H9 (cell line): ENCODE measurements at places on chromosomes 5 and 9. TPM values are rescaled to one million over a fixed set of nuclear protein-coding genes. Genes with fewer than 3 reads are reported as not detected.

DNA sequence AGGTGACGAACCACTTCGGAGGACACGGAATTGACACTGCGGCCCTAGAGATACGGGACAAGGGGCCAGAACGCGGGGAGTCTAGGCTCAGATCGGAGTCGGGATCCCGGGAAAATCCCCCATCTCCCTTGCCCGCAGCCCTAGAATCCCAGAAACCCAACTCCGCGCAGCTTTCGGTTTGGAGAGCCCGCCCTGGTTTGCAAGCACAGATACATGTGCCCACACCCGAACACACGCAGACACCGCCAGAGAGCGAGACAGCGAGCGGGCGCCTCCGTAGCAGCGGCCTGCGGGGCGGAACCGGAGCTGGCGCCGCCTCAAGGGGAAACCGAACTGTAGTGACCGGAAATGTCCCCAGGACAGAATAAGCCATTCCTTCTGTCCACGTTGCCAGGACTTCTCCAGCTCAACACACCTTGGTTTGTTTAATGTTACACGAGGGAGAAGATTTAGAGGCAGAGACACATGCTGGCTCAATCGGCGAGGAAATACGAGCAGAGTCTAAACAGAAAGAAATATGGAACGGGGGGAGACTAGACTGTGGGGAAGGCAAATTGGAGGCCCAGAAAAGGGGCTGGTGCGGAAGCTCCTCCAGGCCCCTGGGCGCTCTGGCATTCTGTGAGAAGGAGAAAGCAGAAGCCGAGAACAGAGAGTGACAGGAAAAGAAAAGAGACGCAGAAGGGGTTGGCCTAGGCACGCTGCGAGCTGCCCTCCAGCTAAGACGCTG is 2.9 kb upstream of the PAX5 start:
- H3K27me3 ChIP-seq = peaks cover 62% of the 10 kb centered on the region
- peaks cover 2% of the 10 kb centered on the region; the same call in 1 of the 3 replicates for H3K36me3 ChIP-seq
- peak; percentile 60 for DNase-seq
- peaks cover 2% of the 10 kb centered on the region; the same call in 1 of the 2 replicates for H3K4me1 ChIP-seq

The MYOZ3 gene
- total RNA-seq = 15.8 and 18.1 TPM in 2 replicates

- H3K36me3 ChIP-seq = no peaks in the 10 kb centered on the region; the same call in 1 of the 2 replicates
- no peaks in the 10 kb centered on the region for H3K27me3 ChIP-seq
- no peak overlapping the region for H3K27ac ChIP-seq
- no peak overlapping the region for H3K4me3 ChIP-seq
- no peak for DNase-seq
Observed at GRCh38 chr9:133443982-133444381, 15.8 kb upstream of the CACFD1 start.

DNA sequence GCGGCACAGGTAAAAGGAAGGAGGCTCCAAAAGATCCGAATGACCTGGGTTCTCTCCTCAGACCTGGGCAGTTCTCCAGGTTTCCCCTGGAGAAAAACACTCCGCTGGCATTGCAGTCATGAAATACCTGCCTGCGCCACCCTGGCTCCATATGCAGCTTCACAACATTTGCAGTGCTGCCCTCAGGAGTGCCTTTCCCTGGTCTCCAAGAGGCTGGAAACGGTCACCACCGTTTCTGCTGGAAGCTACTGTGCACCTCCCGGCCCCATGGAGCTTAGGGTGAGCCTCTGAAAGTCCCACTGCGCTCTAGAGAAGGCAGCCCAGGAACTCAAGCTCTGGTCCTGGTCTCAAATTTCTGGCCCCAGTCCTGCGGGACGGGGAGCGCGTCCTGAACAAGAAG is 670 bp downstream of the UGT3A1 start:
- H3K4me1 ChIP-seq = no peaks in the 10 kb centered on the region
- H3K4me3 ChIP-seq = peak overlapping the region; percentile 86
- H3K27me3 ChIP-seq = peaks cover 3% of the 10 kb centered on the region; the same call in 1 of the 2 replicates
- DNase-seq = peak; percentile 41

DNA sequence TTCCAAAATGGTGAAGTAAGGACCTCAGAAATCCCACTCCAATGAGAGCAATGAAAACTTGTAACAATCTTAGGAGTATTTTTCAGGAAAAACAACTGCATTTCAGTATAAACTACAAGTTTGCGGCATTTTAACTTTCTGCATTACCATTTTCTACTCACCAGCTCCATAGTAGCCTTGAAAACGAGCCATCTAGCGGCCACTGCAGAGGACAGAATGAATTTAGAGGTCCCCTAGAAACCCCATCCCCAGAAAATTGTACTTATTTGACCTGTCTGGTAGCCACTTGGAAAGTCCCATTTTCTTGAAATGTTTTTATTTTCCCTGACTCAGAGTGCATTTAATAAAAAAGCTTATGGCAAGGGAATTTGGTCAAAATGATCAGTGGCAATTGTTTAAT is 205.4 kb upstream of the ITGA1 start:
- DNase-seq = no peak
- H3K4me1 ChIP-seq = no peaks in the 10 kb centered on the region
- H3K27me3 ChIP-seq = no peaks in the 10 kb centered on the region
- H3K4me3 ChIP-seq = no peak overlapping the region
- no peaks in the 10 kb centered on the region for H3K36me3 ChIP-seq
- H3K27ac ChIP-seq = no peak overlapping the region

The PCDHA10 gene
- total RNA-seq = 10.4 and 10.7 TPM in 2 replicates

GRCh38 chr5:34586117-34586885 is 69.8 kb upstream of the RAI14 start:
- H3K36me3 ChIP-seq = no peaks in the 10 kb centered on the region
- no peak overlapping the region for H3K27ac ChIP-seq
- no peak overlapping the region for H3K4me3 ChIP-seq
- H3K4me1 ChIP-seq = no peaks in the 10 kb centered on the region; the same call in 1 of the 2 replicates
- no peaks in the 10 kb centered on the region for H3K27me3 ChIP-seq
